Kasumi-1 (cell line): ENCODE measurements at places on chromosomes 7 and 10.

DNA sequence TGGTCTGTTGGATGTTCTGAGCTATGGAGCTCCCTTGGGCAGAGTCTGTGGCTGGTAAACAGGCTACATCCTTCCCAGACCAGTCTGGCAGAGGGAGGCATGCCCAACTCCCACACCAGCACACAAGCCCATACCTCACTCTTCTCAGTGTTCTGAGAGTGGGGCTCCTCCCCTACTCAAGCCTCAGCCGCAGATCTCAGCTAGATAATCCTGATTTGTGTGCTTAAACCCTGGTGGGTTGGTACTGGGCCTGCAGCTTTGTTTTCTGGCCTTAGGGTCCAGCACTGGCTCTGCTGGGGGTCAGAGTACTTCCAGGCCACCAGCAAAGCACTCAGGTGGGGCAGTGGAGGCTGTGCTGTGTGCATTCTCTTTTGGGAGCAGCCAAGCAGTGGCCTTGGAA is 70.4 kb downstream of the MGAM2 start:
- DNase-seq: no peak

DNA sequence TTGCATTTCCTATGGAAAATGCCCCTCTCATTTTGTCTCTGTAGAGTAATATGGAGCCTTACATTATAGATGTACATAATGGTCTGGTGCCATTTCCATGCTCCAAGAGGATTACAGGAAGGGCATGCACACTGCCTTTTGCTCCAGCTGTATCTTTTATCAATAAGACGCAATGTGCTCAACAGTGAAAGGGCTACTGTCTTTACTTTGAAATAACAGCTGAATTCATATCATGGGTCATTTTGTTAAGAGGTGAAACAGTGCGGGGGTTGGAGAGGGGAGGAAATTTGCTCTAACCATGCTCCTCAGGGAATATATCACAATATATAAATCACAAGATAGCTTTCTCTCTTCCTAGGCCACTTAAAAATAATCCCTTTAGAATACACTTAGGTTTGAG is 77.7 kb downstream of the ICA1 start:
- DNase-seq: no peak

DNA sequence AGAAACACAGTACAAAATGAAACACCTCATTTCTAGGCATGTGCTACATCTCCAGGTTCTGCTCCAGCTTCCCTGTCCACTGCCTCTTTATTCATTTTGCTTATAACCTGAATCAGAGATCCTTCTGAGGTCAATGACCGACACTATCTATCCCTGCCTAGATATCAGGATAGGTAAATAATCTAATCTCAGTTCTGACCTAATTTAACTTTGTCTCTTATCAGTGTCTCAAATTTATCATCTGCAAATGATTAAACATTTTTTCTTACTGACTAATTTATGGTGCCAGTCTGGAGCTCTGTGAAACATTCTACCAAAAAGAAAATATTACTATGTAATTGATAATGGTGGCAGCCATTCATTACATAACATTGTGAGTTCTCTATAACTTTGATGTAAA is 61.1 kb downstream of the SGCE start:
- no peak for DNase-seq

- no peak for DNase-seq
Measured at GRCh38 chr7:76259124-76260093, 43.1 kb upstream of the HSPB1 start.
